ENCODE measurements at places on chromosomes 11 and 22.

- DNase-seq = no peak
Observed at GRCh38 chr11:121645001-121645400, 192.2 kb upstream of the SORL1-AS1 start.

- no peak for DNase-seq
Observed at GRCh38 chr11:16750417-16750816, 12.0 kb downstream of the C11orf58 start.

- DNase-seq = no peak
Observed at GRCh38 chr11:123799438-123799837, 6.7 kb downstream of the OR6M1 start.

- DNase-seq = no peak
Observed at GRCh38 chr22:38191731-38192474, 9.9 kb upstream of the MAFF start.

DNA sequence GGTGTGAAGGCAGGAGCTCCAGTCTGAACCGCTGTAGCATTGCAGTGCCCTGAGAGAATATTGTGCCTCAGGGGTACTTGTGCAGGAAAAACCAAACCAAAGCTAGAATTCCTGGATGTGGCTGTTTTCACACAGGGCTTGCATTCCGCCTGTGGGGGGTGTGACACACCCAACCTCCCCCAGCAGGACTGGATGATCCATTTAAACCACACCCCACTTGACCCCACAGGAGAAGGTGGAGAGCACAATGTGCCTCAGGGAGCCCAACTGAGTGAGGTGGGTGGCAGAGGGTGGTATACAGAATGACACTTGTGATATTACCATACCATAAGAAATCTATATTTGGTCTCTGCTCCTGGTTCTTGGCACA, 66.9 kb upstream of the SLC22A12 start:
- DNase-seq = no peak
